Articular chondrocyte of knee joint (primary cell): ENCODE measurements at places on chromosomes 5 and 9. TPM values are rescaled to one million over a fixed set of nuclear protein-coding genes. Genes with fewer than 3 reads are reported as not detected.

ARHGEF39 gene
- 0.39 and 5.5 TPM in 2 replicates for total RNA-seq

FSTL4 gene
- under 0.01 TPM in 1 of 2 replicates, not detected in the other for total RNA-seq

PCSK1 gene
- 54.8 and 55.9 TPM in 2 replicates for total RNA-seq

NTRK2 gene
- 19.3 and 27.5 TPM in 2 replicates for total RNA-seq

TERT gene
- not detected in 2 replicates for total RNA-seq

GARIN3 gene
- total RNA-seq: not detected in 2 replicates

TSSK1B gene
- 0.43 and 0.52 TPM in 2 replicates for total RNA-seq

SLC1A1 gene
- 18.4 TPM in 2 replicates for total RNA-seq

BHMT2 gene
- total RNA-seq: 14.9 TPM in 2 replicates

GRXCR2 gene
- not detected in 2 replicates for total RNA-seq

WDR38 gene
- total RNA-seq: not detected in 2 replicates

DND1 gene
- total RNA-seq: 0.11 and 0.13 TPM in 2 replicates

NPR2 gene
- 29.2 and 38.3 TPM in 2 replicates for total RNA-seq

TAS2R1 gene
- not detected in 2 replicates for total RNA-seq

C9 gene
- 0.13 and 0.54 TPM in 2 replicates for total RNA-seq

LMNB1 gene
- total RNA-seq: 17.6 and 25.0 TPM in 2 replicates

FBXW5 gene
- 109 and 113 TPM in 2 replicates for total RNA-seq

SMIM32 gene
- total RNA-seq: not detected in 2 replicates

SHOC1 gene
- 0.11 and 0.13 TPM in 2 replicates for total RNA-seq

GMCL2 gene
- total RNA-seq: not detected in 2 replicates

BASP1 gene
- total RNA-seq: 137 and 203 TPM in 2 replicates

TNC gene
- total RNA-seq: 1,433 and 1,460 TPM in 2 replicates

TAF11L10 gene
- total RNA-seq: not detected in 2 replicates

GFPT2 gene
- 59.0 and 66.6 TPM in 2 replicates for total RNA-seq

TMEM215 gene
- total RNA-seq: not detected in 2 replicates

SCAI gene
- 11.3 and 12.3 TPM in 2 replicates for total RNA-seq

ZNG1A gene
- total RNA-seq: 46.9 and 53.3 TPM in 2 replicates

GABRA6 gene
- total RNA-seq: not detected in 2 replicates
